Thoracic aorta (tissue), 2 donors: ENCODE measurements at places on chromosomes 6 and 20. TPM values are rescaled to one million over a fixed set of nuclear protein-coding genes. Genes with fewer than 3 reads are reported as not detected.

Gene B3GAT2
- total RNA-seq, result not detected

Gene VGLL2
- not detected for total RNA-seq

Gene SIRPB1
- 1.4 TPM for total RNA-seq

Gene HRH3
- not detected for total RNA-seq

Gene PPP1R3D
- total RNA-seq, result 13.0 TPM

DNA sequence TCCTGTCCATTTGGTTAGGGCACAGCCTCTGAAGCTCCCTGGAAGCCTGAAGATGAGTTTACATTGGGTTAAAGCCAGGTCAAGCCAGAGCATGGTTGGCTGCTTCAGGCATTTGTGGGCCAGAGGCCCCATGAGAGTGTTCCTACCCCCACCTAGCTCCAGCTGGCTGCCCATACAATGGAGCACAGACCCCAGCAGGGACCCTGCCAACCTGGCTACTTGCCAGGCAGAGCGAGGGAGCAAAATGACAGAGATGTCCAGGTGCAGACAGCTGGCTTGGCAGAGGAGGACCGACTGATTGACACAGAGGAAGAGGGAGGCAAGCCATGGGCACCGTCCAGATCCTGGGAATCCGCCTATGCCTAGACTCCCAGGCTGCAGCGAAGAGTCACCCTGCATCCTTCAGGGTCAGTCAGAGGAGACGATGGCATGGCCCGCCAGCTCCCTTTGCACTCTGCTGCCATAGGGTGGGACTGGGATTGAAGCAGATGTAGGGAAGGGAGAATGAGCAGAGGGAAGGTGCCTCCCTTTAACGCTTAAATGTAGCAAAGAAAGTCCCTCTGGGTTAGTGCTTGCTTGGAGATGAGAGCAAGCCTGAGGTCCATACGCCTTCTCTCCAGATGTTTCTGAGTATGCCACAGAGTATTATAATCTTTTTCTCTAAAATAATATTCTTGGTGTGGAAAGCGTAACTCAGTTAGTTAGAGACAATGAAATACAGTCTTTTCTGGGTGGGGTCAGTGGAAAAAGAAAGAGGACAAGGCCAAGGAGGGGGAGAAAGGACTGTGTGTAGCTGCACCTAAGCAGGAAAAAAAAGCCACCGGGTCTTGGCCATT, 77.6 kb upstream of the FYN start:
- no peak for DNase-seq

DNA sequence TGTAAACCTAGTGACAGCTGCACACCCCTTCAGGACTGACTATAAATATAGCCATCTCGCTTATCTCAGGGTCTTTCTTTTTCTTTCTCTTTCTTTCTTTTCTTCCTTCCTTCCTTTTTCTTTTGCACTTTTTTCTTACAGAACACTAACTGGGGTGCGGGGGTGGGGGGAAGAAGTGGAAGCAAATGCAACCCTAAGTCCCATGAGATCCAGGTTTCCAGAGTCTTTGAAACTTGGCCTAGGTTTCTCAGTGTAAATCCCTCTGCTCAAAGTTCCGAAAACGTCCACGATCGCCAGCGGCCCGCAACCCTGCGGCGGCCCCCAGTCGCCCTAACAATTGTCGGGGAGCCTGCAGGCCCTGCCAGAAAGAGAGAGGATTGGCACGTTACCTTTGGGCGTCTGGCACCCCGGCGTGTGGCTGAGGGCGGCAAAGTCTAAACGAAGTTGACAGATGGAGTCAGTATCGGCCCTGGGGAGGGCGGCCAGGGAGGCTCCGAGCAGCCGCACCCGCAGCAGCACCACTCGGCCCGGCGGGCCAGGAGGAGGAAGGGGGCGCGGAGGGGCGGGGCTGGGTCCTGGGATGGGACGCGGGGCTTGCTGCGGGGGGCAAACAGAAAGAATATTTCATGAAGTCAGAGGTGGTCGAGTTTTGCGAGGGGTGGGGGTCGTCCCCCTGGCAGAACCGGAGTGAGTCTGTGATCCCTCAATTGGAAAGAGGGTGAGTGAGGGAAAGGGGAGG, 577 bp upstream of the FOXF2 start:
- DNase-seq, result no peak

DNA sequence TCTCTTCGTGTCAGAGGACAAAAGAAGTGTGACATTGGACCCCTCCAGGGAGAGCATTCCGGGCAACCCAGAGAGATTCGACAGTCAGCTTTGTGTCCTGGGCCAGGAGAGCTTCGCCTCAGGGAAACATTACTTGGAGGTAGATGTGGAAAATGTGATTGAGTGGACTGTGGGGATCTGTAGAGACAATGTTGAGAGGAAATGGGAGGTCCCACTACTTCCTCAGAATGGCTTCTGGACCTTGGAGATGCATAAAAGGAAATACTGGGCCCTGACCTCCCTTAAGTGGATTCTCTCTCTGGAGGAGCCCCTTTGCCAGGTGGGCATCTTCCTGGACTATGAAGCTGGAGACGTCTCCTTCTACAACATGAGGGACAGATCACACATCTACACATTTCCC, 9.5 kb upstream of the BTN3A3 start:
- no peak for DNase-seq

DNA sequence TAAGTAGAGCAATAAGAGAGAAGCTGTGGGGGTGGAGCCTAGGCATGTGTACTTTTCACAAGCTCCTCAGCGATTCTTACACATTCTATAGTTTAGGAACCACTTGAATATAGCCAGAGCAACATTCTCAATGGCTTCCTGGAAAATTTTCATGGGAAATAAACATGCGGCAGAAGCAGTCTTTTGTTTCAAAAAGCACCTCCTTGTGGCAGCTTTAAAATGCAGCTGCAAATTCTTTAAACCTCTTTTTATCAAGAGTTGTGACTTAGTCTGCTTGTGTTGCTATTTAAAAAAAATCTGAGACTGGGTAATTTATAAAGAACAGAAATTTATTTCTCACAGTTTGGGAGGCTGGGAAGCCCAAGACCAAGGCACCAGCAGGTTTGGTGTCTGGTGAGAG, 23.8 kb downstream of the NKX2-2 start:
- no peak for DNase-seq

DNA sequence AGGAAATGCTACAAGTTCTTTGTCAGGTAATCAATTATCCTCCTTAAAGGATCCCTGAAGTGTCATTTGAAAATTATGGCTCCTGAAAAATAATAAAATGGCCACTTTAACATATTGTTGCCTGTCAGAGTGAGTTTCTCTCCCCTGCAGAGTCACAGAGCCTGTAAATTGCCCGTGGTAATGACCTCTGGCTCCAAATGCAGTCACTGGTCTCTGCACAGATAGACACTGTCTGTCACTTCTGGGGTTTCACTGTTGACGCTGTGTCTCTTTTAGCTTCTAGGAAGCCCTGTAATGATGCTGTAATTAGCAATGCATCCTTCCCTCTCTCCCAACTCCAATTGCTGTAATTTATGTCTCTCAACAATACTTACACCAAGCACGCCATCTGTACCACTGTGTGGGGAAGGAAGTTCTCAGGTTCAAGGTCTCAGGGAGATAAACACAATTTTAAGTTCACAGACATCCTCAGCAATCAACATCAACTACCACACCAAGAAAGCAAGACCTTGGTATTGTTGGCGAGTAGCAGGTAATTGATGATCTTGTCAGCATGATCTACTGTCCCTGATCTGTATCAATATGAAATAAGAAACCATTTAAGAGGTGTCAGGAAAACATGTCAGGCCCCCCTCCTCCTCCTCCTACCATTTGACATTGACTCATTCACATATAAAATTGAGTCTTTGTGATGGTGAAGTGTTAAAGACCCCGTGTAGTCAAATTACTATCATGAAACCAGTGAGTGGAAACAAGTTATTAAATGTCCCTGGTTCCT, 91.2 kb upstream of the SULF2 start:
- no peak for DNase-seq

- no peak for DNase-seq
These were observed 57.5 kb downstream of the ILRUN start for GRCh38 chr6:34638834-34639736.

DNA sequence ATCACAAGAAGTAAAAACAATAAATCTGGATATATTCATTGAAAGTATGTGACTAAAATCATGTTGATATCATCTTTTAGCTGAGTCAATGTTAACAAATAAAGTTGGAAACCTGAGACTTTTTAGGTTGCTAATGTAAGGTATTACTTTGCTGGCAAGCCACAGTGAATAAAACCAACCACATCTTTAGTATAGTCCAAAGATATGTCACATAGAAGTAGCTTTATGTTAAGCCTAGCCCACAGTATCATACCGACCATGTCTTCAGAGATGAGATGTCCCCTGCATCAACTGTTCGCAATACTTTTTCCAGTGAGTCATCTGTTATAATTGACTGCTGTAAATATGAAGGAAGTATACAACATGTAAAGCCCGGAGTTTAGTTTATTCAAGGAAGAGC, 107.6 kb upstream of the MCHR2 start:
- no peak for DNase-seq

GRCh38 chr6:45881705-45882467, 133.8 kb downstream of the CLIC5 start:
- no peak for DNase-seq

DNA sequence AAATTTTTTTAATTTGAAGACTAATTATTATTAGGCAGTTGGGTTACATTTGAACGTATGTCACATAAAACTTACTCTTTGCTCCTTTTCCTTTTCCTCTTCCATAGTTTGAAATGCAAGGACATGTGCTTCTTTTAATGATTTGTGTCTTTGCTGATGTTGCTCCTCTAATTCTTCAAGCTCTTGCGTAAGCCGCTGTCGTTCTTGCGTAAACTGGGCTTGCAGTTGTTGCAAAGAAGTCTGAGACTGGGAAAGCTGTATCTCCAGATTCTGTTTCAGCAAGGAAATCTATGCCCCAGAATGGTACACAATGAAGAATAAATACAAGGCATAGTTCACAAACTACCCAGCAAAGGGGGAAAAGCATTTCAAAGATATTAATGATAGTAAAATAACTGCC, 45.1 kb upstream of the MCM9 start:
- no peak for DNase-seq

DNA sequence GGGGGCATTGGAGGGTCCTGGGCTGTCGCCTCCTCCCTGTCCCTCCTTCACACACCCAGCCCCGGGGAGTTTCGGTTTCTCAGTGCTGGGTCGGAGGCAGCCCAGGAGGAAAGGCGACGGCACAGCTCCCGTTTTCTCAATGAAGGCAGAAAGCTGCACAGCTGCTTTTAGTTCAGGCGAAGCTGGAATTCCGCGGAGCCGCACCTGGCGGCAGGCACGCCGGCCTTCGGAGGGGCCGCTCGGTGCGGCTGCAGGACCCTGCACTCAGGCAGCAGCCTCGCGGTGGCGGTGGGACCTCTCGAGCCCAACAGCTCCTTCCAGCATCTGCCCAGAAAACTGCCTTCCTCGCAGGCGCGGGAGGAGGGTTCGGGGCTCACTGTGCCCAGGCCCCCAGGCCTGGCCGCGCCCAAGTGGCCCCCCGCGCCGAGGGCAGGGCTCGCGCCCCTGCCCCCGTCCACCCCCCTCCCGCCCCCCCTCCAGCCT, 4.6 kb downstream of the FOXQ1 start:
- no peak for DNase-seq

GRCh38 chr6:25492951-25493350, 159.1 kb upstream of the SCGN start:
- DNase-seq, result no peak

DNA sequence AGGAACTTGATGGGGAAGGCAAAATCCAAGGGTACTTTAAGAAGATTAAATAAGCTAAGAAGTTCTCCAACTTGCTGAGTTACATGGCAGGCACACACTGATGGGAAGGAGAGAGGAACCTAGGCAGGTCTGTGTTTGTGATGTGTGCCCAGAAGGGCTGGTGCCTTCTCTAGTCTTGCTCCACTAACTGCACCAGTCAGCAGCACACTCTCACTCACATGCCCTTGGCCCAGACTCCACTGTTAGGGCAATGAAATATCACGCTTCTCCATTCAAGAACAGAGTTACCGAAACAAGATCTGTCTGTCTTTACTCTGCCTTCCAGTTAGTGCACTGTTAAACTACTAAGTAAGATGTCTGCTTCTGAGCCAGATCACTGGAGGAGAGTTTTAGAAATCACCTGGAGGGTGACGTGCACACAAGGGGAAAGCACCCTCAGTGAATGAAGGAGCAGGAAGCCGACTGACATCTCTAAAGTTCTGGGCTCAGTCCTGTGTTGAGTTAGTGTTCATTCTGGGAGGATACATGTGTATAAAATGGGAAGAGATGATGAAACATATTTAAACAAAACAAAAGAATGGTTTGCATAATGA, 251.1 kb downstream of the FOXC1 start:
- DNase-seq, result no peak

DNA sequence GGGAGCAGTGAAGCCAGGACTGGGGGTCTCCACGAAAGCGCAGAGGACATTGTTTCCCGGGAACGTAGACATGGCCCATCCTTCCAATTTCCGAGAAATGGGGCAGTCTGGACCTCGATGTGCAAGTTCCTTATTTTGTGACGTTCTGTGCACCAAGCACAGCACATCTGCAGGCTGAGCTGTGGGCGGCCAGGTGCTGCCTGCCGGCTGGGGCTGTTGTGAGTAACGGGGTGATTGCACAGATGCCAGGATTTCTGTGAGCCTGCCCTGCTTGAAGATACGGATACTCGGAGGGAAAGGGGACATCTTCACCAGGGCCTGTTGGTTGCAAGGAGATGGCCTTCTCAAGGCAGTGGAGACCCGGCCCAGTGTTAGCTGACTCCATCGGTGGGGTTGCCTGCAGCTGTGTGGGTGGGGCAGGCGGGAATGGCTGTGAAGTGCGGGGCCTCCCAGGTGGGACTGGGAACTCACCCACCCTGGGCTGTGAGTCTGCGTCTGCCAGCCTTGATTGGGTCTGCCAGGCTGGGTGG, 27.6 kb downstream of the CDH4 start:
- DNase-seq, result no peak
